ENCODE measurements at places on chromosomes 13 and 19.

DNA sequence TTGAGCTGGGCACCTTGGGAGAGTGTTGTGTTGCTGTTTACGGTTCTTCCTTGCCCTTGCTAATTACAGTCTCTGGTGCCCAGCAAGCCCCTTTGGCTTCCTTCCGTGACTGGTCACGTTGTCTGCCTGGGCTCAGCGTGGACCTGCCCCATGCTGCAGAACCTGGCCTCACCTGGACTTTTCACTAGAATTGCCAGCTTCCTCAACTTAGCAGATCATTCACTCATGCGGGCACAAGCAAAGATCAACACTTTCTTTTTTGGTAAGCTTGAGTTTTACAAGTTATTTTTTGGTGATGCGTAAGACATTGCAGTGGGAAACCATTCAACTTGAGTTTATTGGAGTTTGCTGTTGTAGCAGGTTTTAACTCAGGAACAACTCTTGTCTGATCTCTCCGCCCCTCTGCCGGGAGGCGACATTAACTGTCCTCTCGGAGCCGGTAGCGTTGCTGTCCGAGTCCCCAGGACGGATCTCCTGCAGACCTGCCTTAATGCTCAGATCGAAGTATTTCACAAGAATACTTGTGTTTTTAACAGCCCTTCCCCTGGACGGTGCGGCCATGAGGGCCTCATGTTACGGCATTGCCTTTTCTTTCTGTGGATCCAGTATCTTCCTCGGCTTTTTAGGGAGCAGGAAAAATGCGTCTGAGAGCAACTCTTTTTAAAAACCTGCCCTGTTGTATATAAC lies 15.7 kb upstream of the TEX29 start:
- DNase-seq = no peak

- DNase-seq = no peak
Measured at GRCh38 chr13:66154354-66154753, 1075.8 kb downstream of the PCDH9 start.

- DNase-seq = no peak
Measured at GRCh38 chr13:22505489-22505888, 675.3 kb upstream of the SGCG start.

DNA sequence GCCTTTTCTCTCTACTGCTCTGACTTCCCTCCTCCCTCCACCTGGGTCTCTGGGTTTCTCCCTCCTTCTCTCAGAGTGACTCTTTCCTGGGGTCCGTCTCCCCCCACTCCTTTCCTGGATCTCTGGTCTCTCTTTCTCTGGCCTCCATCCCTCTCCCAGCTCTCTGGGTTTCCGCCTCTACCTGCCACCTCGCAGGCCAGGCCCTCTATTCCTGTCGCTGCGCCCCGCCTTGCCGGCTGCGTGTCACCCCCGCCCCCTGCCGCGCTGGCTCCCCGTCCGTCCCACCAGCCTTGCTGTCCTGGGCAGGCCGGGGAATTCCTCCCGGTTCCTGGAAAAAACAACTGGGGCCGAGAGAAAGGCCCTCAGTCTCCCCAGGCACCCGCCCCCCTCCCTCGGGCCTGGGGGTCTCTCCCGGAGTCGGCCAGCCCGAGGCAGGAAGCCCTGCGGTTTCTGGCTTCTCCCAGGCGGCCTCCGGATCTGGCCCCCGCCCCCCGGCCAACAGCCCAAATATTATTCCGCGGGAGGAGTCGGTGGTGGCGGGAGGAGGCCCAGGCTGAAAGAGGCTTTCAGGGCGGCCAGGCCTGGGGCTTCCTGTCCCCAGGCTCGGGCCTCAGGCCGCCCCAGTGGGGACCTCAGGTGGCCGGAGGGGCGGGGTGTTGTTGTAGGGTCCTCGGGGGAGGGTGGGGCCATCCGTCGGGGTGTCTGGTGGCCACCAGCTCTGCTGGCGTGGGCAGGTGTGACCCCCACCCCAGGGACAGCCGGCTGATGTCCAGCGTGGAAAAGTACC lies 9.3 kb downstream of the IRF2BP1 start:
- peak; percentile 42 for DNase-seq

DNA sequence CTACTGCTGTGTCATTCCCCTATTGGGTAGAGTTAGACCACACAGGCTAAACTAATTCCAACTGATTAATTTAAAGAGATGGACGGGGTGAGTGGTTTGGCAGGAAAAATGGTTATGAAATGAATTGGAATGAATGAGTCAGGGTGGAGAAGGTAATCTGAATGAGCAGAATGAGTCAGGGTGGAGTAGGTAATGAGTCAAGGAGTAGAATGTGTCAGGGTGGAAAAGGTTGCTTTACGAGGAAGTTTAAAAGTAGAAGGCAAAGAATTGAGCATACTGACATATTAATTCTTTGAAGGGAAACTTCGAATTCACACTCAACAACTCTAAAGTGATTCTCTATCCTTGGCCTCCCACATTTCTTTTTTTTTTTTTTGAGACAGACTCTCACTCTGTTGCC lies 12.7 kb upstream of the ZNF121 start:
- no peak for DNase-seq

DNA sequence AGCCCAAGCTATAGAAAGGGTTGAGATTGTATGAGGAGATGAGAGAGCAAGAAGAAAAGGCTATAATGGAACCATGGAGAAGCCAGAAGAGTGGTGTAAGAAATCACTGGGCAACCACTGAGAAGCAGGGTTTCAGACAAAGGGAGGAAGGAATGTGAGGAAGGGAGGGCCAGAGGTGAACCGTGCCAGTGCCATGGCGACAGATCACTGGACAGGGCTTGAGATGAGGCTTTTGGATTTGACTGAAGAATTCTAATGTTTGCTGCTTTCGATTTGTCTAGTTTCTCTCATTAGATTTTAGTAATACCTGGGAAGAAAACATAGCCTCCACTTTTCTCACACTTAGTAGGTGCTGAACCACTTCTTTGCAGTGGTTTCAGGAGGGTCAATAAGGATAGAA lies 6.3 kb upstream of the GPR183 start:
- DNase-seq = peak; percentile 91

- peak; percentile 0 for DNase-seq
Measured at GRCh38 chr13:72295153-72295552, 428.1 kb upstream of the DACH1 start.

DNA sequence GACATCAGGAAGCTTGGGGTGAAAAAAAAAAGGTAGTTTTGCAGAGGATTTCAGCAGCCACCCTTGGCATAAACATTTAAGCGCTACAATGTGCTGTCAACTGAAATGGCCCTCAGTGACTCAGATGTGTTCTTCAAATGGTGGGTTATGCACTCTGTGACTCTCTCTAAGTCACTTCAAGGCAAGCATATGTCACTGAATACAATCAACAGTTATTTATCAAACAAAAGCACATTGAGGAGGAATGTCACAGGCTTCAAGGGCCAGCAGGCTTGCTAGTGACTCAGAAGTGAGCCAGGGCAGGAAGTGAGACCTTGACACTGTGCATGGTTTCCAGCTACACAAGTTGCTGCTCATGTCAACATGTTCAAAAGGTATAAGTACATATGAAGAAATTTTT lies 523.7 kb upstream of the HTR2A start:
- no peak for DNase-seq

DNA sequence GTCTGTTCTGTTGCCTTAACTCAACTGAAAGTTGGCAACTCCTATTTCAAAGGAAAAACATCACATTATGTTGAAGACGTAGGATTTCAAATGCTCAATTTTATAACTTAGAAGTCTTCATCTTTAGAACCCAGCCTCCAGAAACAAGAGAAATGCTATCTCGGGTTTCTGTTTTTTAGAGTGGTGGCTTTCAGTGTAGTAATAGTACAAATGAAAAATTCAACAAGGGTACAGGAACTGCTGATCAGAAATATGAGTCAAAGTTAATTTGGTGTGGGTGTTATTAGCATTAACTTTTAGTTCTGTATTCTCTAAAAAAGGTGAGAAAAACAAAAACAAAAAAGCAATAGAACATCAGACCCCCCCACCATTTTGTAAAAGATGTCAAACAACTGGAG lies 56.6 kb upstream of the FLT1 start:
- no peak for DNase-seq

GRCh38 chr13:105827111-105827809 lies 708.2 kb downstream of the EFNB2 start:
- DNase-seq = no peak

GRCh38 chr19:49889687-49890348 lies 6.9 kb downstream of the IL4I1 start:
- DNase-seq = peak; percentile 90

- no peak for DNase-seq
Measured at GRCh38 chr13:42028113-42028799, 20.2 kb upstream of the DGKH start.

GRCh38 chr13:98142380-98143156 lies at the start of gene FARP1:
Gene FARP1 (plus strand): TSS chr13:98143094. CDS start chr13:98213243, 70,149 bp downstream.
- DNase-seq = peak; percentile 77

GRCh38 chr19:8702350-8702749 lies 3.8 kb upstream of the ACTL9 start:
- DNase-seq = no peak

- peak; percentile 74 for DNase-seq
Measured at GRCh38 chr19:47239610-47240296, 8.8 kb upstream of the BBC3 start.

DNA sequence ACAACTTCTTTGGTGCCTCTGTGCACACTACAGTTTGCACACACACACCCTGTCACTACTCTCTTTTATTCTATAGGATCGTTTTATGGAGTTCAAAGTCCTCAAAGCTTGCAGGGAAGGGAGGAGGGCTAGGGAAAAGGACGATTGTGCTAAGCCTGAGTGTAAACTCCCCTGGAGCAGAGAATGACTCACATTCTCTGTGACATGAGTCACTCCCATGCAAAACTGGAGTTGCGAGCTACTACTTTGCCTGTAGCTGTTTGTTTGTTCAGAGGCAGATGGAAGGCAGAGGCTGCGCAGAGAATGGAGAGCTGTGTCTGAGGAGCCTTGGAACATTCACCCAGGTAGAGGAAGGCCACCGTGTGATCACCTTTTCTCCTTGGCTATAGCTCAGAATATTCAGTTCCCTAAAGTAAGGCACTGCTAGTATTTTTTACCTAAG lies 80.5 kb upstream of the MBNL2 start:
- peak; percentile 89 for DNase-seq

GRCh38 chr13:75689686-75690085 lies 53.6 kb downstream of the LMO7 start:
- no peak for DNase-seq

GRCh38 chr13:94516456-94516855 lies 37.0 kb upstream of the DCT start:
- DNase-seq = no peak

DNA sequence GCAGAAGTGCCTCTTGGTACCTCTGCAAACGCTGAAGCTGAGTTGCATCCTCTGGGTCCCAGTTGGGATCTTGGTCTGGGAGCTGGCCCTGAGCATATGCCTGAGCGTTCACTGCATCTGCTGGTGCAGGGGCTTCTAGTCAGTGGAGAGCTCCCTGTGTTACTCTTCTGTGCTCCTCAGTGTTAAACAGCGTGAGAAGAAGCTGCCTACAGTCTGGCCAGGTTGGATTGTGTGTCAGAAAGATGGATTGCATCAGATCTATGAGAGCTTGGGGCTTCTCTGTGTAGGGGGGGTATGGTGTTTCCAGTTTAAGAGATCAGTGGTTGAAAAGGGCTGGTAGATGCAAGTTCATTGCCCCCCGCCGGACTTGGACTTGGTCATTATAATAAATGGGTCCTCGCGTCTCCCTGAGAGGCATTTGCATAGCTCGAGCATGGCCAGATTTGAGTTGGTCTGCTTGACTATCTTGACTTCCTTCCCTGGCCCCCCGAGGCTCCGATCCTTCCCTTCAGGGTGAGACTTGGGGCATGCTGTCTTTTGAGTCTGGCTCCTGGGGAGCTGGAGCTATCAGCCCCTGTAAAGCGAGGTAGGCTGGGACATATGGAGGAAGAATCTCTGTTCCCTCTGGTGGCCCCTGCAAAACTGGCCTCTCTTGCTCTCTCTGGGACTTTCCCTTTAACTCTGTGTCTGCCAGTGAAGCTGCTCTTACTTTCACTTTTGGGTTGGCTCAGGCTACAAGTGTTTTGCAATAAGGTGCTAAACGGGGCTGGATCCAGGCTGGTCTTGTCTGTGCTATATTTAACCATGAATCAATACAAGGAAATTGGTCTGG lies 52.9 kb downstream of the OR10H4 start:
- DNase-seq = peak; percentile 29

GRCh38 chr19:17824339-17824738 lies 3.0 kb upstream of the INSL3 start:
- no peak for DNase-seq

DNA sequence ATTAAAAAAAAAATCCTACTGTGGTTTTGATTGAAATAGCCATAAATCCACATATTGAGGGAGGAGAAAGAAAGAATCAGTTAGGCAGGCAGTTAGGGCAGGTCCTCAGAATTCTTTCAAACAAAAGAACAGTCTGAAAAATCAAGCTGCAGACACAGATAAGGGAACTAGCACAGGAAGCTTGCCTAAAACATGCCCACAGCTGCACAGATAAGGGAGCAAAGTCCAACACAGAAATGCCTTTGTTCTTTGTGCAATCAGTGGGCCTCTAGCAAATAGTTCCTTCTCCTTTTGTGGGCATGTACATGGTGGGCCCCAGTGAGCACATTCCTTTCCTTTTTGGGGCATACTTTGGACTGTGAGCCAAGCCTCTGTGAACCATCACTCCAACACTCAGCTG lies 42.7 kb downstream of the UTP14C start:
- DNase-seq = peak; percentile 19

- peak; percentile 31 for DNase-seq
Measured at GRCh38 chr13:46866150-46866549, 30.7 kb downstream of the HTR2A start.

- DNase-seq = no peak
Measured at GRCh38 chr13:80447747-80448146, 106.8 kb upstream of the SPRY2 start.

DNA sequence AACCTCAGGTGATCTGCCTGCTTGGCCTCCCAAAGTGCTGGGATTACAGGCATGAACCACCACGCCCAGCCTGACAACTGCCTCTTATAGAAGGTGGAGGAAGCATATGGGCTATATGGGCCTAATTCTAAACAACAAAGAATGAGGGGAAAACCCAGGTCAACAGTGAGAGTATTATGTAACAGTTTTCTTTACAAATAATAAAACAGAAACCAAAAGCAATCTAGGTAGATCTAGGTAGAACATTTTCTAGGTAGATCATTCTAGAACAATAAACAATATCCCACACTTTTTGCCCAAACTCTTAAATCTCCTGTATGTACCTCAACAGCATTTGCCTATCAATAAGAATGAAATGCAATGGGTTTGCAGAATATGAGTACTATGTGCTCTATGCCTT lies 267.4 kb downstream of the ABCC4 start:
- no peak for DNase-seq

DNA sequence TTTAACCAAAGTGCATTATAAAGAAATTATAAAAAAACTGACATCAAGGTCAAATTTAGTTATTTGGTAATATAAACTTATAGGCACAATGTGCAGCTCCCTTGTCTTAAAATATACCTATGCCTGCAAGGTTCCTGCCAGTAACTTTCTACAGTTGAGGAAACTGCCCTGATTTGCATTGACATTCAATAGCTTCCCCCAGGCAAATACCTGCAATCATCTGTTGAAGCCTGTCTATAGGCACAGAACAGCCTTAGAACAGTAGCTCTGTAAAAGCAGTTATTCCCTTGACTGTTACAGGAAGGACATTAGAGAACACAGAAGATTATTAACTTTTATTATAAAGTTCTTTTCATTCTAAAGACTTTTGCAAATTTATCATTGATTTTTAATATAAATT lies 1239.5 kb downstream of the PCDH9 start:
- no peak for DNase-seq
